GM19239 (cell line): ENCODE measurements at places on chromosomes 12 and 14.

DNA sequence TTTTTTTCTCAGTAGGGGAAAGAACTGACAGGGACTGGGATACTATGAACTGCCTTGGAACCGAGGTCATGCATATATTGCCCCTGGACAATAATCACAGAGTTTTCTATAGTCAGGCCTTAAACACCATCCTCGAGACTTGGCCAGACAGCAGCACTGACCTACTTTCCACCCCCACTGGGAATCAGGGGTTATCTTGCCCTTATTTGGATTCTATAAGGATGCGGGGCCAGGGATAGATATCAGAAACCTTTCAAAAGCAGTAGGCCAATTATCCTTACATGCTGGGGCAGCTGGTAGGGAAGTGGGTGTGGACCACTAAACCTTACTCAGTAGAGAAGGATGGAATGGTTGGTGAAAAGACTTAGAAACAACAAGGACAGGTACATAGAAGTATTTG is 2.0 kb downstream of the ZNF219 start:
- DNase-seq: peak; percentile 1

DNA sequence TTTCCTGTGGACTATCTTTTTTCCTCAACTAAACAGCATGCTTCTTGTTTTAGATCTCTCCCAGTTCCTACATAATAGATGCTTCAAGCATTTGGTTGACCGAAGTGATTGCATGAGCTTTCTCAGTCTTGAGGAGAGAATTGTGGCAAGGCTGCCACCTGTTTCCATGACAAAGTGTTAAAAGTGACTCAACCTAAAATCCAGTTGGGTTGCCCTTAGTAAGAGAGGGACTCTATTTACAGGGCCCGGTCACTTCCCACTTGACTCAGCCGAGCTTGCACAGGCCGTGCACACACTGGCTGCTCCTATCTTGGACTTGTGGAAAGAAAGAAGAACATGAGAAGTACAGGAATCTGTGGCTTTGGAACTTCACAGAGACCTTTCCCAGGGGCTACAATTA is 2.1 kb upstream of the B4GALNT3 start:
- DNase-seq: no peak

DNA sequence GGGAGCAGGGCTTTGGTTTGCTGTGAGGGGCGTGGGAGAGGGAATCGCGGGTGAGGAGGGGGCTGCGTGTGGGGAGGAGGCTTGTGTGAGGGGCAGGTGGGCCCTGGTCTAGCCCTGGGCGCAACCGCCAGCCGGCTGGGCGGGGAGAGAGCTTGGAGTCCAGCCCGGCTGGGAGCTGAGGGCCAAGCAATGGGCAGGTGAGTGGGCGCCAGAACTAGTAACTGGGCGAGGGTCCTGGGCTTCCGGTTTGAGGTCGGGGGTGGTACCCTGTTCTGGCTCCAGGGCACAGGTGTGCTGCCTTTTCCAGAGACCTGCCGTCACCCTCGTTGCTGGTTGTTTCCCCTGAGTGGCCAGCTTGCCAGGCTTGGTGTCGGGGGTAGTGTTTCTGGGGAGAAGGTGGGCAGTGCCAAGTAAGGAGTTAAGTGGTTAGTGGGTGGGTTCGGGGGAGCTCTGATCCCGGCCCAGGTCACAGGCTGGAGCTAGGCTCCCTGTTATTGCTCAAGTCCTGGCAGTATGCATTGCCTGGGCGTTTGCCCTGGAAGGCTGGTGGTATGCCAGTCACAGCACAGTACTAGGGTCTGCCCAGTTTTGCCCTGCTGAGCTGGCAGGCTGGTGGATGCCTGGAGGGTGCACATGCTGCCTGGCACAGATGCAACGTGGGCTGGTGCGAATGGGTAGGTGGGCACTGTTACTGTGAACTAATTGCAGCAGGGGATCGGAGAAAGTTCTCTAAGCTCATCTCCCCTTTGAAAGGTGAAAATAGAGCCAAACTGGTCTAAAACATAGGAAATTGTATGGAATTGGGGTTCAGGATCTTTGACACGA is 683 bp downstream of the CIPC start:
- no peak for DNase-seq

GRCh38 chr14:105165761-105166485 is 2.7 kb downstream of the JAG2 start:
- no peak for DNase-seq

- DNase-seq: no peak
Observed at GRCh38 chr14:71204231-71204630, 297.0 kb downstream of the PCNX1 start.

DNA sequence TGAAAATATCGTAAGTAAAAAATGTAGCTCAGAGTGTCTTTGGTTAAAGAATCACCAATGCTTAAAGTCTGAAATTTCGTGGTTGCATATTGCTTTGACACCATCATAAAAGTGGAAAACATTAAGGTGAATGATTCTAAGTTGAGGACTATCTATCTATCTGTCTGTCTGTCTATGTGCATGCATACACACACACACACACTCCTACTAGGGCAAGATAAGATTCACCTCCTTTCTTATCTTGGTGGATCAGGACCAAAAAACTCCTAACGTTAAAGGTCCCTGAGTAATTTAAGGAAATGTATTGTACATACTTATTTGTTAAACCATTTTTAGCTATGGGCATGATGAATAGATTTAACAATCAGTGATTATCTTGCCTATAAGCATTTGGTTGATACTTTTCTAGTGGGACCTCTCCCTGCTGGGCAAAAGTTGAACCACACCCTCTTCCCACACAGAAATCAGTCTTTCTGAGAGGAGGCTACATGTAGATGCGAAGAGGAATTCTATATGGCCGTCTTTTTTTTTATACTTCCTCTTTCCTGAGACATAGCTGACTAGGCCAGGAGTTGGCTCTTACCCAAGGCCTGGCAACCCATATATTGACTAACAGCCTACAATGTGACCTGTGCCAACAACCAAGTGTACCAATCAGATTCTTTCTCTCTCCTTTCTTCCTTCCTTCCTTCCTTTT is 19.3 kb upstream of the LLPH start:
- no peak for DNase-seq

GRCh38 chr12:6605421-6606330 is 1.5 kb downstream of the CHD4 start:
- DNase-seq: no peak

DNA sequence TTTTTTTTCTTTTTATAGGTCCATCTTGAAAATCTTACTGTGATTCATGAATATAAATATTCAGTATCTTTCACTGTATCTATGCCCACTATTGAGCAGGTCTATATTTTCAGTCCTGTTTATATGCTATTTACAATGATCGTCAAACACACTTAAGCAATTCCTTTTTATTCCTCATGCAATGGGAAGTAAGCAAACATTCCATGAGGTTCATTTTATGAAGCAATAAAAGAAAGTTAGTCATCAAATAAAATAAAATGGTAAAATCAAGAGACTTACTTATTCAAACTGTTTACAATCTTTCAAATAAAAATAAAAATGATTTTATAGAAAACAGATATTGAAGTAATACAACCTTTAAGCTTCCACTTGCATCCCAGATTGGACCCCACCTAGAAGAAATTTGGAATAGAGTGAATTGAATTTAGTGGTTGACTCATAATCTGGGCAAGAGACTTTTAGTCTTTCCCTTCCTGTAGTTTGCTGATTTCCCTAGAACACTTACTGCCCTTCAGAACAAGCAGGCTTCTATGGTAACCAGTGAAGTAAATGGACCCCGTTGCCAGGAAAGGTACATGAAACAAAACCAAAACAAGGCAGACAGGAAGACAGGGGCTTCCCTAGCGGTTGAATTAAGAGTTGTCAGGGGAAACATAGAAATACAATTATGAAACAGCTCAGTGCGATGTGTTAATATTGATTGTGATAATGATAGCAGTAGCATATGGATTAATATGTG is 241.0 kb upstream of the ATP2B1 start:
- DNase-seq: peak; percentile 42

- DNase-seq: no peak
Observed at GRCh38 chr14:31169877-31170276, 37.7 kb downstream of the HECTD1 start.

DNA sequence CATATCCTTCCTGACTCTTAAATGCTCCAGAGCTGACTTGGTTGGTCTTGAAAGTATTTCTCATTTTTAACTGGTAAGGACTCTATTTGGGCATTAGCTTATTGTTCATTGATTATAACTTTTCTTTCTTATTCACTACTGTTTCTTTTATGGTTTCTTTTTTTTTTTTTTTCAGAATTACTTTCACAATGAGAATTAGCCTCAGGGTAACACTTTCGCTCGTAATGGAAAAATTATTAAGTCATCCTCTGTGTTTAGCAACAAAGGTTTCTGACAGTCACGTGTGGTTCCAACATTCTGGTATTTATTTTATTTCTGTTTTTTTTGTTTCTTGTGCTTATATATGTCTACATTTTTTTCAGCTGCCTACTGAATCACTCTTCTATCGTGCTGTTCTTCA is 80.0 kb downstream of the METTL25 start:
- no peak for DNase-seq

GRCh38 chr12:11085419-11085818 is 6.7 kb downstream of the TAS2R43 start:
- no peak for DNase-seq

DNA sequence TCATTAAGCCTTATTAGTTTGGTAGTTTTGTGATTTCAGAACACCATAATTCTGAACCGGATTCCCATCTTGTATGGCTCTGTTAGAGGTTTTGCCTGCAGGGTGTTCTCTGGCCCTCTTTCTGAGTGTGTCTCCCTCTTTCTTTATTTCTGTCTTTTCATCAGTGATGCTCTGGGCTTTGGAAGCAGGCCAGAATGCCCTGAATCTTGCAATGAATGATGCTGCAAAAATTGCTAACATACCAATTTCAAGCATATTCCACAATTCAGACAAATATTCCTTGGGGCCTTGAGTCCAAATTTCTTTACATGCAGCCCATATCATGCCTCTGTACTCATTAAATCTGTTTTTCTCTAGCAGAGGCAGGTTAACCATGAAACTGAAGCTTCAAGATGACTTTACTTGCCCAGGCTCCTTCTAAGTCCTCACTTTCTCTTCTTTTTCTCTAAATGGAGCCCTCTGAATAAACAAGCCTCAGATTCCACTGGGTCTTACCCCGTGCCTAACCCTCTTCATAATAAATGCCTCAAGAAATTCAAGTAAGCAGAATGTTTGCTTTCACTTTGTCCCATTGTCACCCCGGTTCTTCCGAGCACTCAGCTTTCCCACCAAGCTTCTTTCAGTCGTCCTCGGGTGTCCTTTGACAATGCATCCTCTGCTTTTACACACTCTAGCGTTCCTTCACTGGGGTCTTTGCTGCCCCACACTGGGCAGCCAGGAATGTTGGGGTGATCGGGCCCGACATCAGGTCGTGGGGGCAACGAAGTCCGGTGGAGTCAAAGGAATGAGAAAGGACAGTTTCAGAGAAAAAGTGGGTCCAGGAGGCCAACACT is 78.8 kb upstream of the SLC38A4 start:
- DNase-seq: no peak

DNA sequence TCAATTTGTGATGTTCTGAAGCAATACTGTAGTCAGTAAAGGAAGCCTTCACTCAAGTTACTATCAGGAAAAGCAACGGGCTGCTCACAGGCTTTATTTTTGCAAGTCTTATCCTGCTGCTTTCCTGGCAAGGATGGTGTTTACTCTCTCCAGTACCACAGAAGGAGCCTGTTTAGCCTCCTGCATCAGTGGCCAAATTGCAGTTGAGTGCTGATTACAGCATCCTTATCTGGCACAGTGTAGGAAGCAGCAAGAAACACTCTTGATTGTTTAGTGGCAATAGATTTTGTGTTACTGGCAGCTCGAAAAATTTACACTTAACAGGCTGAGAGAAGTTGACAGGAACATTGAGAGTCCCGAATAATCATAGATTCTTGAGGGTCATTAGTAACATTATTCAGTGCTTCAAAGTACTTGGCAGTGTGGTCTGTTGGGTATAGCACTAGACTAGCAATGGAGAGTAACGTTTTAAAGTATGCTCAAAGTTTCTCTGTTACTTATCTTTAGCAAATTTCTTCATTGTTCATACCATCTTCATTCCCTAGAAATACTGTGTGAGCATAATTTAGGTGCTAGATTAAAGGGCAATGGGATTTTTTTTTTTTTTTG is 11.7 kb downstream of the TULP3 start:
- DNase-seq: no peak

DNA sequence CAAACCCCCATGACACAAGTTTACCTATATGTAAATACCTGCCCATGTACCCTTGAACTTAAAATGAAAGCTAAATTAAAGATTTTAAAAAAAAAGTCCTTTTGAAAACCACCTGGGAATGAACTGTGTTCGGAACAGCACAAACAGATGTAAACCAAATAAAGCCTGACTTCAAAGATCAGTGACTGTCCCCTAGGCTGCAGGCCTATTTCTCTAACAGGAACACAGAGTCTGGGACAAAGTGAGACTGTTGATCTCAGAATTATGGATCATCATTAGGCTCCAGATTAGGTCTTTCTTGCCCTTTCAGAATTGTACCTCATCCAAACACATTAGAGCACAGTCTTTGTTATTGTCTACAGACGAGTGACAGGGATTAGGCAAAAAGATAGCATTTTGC is 54.6 kb downstream of the PAH start:
- DNase-seq: no peak

GRCh38 chr12:53593707-53594106 is 32.5 kb downstream of the ATF7 start:
- no peak for DNase-seq

DNA sequence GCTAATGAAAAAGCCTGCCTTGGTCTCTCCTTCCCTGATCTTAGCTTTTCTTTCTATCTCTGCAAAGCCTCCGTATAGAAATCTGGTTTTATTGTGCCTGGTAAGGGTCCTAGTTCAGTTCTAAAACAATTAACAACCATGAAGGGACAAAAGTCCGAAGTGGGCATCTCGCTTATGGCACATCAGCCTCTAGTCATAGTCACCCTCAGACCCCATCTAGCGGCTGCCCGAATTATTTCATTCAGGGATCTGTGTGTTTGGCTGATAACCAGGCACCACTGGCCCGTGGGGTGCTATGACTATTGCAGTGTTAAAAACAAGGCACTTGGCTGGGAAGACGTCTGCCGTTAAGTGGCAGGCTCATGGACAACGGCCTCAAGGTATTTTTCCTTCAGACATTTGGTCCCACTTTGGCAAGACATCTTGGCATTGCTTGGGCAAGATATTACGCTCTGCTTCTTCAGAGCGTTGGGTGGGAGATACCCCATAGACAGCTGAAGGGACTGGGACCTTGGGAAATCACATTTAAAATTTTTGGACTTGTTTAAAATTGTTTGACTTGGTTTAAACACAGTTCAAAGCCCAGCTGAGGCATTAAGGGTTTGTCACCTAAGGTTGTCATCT is 87.1 kb downstream of the SINHCAF start:
- peak; percentile 65 for DNase-seq

GRCh38 chr14:53663709-53664108 is 292.9 kb downstream of the BMP4 start:
- no peak for DNase-seq

DNA sequence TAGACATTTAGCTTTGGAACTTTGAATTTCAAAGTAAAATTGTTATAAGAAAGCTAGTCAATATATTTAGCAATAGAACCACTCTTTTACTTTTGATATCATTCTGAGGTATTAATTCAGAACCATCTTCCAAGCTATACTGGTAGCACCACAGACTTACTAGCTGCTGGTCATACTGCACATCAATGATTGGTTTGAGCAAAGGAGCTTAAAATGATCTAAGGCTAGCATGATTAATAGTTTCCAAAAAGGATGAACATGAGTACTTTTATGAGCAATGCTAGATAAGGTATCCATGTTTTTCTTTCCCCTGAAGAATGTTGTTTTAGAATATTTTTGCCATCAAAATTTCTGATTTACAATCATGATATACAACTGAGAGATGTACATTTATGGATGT is 17.2 kb downstream of the CNIH1 start:
- DNase-seq: no peak

- no peak for DNase-seq
Observed at GRCh38 chr12:114684870-114685273, 897 bp upstream of the TBX3 start.
